ENCODE measurements at places on chromosomes 7 and 10.
A peak's percentile ranks its signal among the peaks of the same experiment; 100 is the strongest.

GRCh38 chr7:28520074-28521015 is 108.0 kb downstream of the CREB5 start:
- H3K27me3 ChIP-seq: no peaks in the 10 kb centered on the region
- H3K27ac ChIP-seq: no peak overlapping the region
- peak; percentile 54 for DNase-seq
- H3K4me3 ChIP-seq: no peak overlapping the region
- H3K4me1 ChIP-seq: no peaks in the 10 kb centered on the region

- no peak within 1 kb of the TSS for H3K27ac ChIP-seq
- peak within 1 kb of the TSS; percentile 46 for H3K4me3 ChIP-seq
- no peaks in the 10 kb centered on the region for H3K36me3 ChIP-seq
- H3K27me3 ChIP-seq: no peaks in the 10 kb centered on the region
- no peaks in the 10 kb centered on the region for H3K4me1 ChIP-seq
Measured at GRCh38 chr7:73623798-73624668, at the start of gene MLXIPL. TSS of gene MLXIPL (minus strand) at chr7:73624522. CDS start at chr7:73624492, 30 bp downstream.

GRCh38 chr7:112896026-112896601 is 105.9 kb upstream of the TMEM168 start:
- DNase-seq: no peak
- H3K4me1 ChIP-seq: no peaks in the 10 kb centered on the region
- H3K4me3 ChIP-seq: no peak overlapping the region
- no peak overlapping the region for H3K27ac ChIP-seq

DNA sequence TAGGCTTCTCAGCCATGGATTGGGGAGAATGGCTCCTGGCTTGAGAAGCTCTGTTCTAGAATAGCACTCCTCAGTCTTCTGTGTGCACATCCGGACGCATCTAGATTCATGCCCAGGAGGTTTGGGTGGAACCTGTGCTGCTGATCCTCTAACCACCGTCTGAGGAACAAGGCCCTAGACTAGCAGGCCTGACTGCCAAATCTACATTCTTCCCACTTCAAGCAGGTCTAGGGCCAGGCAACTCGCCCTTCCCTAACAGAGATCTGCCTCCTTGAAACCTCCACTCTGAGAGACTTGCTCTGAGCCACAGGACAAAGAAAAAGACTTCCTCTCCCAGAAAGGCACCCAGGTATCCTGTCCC is 61.6 kb downstream of the KCNMA1 start:
- no peak overlapping the region for H3K4me3 ChIP-seq
- no peaks in the 10 kb centered on the region for H3K36me3 ChIP-seq
- H3K4me1 ChIP-seq: no peaks in the 10 kb centered on the region
- no peaks in the 10 kb centered on the region for H3K27me3 ChIP-seq

GRCh38 chr10:122847782-122848604 is 2.3 kb upstream of the CUZD1 start:
- H3K4me3 ChIP-seq: no peak overlapping the region

GRCh38 chr7:26675143-26675887 is 189.1 kb downstream of the SKAP2 start:
- no peak for DNase-seq
- H3K36me3 ChIP-seq: no peaks in the 10 kb centered on the region
- H3K4me3 ChIP-seq: no peak overlapping the region
- no peaks in the 10 kb centered on the region for H3K27me3 ChIP-seq
- no peak overlapping the region for H3K27ac ChIP-seq

GRCh38 chr10:113341138-113341537 is 211.7 kb upstream of the HABP2 start:
- H3K36me3 ChIP-seq: no peaks in the 10 kb centered on the region
- no peak for DNase-seq
- no peak overlapping the region for H3K4me3 ChIP-seq
- no peaks in the 10 kb centered on the region for H3K27me3 ChIP-seq

DNA sequence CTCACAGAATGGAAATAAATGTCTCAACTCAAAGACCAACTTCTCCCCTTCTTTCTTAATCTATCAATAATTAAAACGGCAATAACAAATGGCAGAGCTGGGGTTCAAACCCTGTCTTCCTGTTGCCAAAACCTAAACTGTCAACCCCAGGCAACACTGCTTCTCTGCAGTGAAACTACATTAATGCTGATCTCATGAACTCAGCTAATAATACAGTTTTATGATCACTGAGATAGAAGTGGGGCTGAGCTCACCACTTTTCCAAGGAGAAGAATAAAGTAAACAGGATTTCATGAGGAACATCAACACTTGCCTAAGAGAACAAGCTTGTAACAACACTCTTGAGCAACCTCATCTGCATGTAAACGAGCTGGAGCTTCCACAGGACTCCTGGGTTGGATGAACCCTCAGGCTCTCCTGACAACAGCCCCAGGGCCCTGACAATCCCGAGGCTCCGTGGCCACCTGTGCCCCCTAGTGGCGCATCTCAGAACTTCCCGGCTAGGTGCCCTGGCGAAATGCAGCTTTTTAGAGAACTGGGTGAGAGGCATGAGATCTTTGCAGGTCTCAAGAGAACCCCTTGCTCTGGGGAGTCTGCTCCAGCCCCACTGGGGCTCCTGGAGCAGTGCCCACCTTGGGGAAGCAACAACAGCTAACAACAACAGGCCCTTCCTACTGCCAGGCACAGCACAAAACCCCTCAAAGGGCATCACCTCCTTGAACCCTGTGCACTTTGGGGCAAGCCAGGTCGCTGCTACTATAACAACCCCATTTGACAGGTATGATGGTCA is 169.3 kb downstream of the SH3PXD2A start:
- peak overlapping the region; percentile 45 for H3K27ac ChIP-seq
- no peaks in the 10 kb centered on the region for H3K36me3 ChIP-seq
- DNase-seq: peak; percentile 60
- no peaks in the 10 kb centered on the region for H3K4me1 ChIP-seq
- no peaks in the 10 kb centered on the region for H3K27me3 ChIP-seq
- no peak overlapping the region for H3K4me3 ChIP-seq

DNA sequence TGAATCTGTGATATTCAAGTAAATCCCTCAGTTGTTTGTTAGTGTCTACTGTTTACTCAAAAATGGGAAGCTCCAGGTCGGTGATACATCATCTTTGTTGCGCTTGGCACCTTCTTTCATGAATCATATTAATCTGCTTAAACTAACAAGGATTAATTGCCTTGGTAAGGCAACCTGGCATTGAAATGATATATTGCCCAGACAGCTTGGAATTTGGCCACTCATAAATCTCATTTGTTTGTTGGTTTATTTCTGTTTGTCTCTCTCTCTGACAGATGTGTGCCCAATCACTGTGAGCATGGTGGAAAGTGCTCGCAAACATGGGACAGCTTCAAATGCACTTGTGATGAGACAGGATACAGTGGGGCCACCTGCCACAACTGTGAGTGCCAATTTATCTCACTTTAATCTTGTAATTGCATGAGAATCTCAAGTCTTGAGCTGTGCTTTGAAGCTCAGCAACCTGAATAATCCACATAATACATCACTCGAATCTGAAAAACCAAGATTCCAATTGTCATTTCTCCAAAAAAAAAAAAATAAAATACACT is 1104.8 kb upstream of the C7orf33 start:
- no peak for DNase-seq
- no peaks in the 10 kb centered on the region for H3K36me3 ChIP-seq
- no peak overlapping the region for H3K27ac ChIP-seq
- no peaks in the 10 kb centered on the region for H3K4me1 ChIP-seq
- no peaks in the 10 kb centered on the region for H3K27me3 ChIP-seq

DNA sequence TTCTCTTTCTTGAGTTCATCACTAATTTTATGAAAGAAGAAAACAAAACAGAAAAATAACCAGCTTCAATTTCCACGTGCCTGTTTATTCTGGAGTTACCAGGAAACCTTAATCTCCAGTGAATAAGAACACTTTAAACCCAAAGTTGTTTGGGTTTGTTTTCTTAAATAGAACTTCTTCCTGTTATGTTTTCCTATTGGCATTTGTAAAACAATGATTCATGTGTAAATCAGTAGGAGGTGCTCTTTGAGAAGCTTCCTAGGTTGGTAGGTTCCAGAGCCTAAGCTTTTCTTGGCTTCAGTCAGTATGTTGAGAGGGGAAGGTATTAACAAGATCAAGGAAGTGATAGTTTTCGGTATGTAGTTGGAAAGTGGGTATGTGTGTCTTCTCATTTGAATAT is 119.0 kb downstream of the BICC1 start:
- H3K27ac ChIP-seq: no peak overlapping the region
- no peaks in the 10 kb centered on the region for H3K27me3 ChIP-seq
- DNase-seq: no peak
- H3K4me3 ChIP-seq: no peak overlapping the region
- H3K4me1 ChIP-seq: no peaks in the 10 kb centered on the region

- H3K4me3 ChIP-seq: no peak overlapping the region
- no peaks in the 10 kb centered on the region for H3K4me1 ChIP-seq
- H3K36me3 ChIP-seq: no peaks in the 10 kb centered on the region
- no peaks in the 10 kb centered on the region for H3K27me3 ChIP-seq
- H3K27ac ChIP-seq: no peak overlapping the region
- DNase-seq: no peak
Measured at GRCh38 chr10:62130948-62131347, 137.7 kb downstream of the RTKN2 start.

GRCh38 chr7:73904219-73905137 is 43.5 kb downstream of the TMEM270 start:
- no peak overlapping the region for H3K27ac ChIP-seq
- H3K36me3 ChIP-seq: no peaks in the 10 kb centered on the region
- no peaks in the 10 kb centered on the region for H3K4me1 ChIP-seq
- no peak for DNase-seq

DNA sequence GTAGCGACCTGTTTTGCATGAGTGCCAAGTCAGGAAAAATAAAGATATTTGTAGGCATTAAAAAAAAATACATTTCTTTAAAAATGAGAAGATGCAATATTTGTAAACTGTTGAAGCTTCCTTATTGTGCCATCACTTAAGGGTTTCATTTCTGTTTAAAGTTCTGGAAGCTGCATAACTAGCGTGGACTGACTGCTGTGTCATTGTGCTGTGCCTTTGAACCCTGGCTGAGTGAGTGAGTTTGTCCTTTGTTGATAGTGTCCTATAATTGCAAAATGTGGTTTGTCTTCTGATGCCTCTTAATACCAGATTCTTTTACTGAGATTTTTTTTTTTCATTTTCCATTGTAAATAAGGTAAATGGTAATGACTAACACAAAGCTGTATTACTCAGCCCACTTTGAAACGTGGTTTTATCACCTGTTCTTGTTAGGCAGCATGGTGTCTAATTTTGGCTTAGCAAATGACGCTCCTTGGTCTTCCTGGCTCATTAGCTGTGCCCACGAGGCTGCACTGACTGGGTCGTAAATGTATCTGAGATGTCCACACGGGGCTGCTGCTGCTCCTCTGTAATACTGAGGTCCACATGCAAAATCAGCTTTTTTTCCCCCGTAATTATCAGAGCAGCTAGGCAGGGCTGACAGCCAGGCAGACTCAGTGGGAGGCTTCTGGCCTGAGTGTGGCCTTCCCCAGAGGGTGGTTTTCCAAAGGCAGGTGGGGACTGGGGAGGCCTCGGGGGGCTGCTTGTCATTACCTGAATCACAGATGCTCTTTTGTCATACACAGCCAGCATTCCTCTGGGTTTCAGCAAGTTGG is 14.8 kb downstream of the ZSCAN25 start:
- no peaks in the 10 kb centered on the region for H3K27me3 ChIP-seq
- peak; percentile 50 for DNase-seq
- H3K36me3 ChIP-seq: peaks cover 5% of the 10 kb centered on the region
- no peak overlapping the region for H3K4me3 ChIP-seq

DNA sequence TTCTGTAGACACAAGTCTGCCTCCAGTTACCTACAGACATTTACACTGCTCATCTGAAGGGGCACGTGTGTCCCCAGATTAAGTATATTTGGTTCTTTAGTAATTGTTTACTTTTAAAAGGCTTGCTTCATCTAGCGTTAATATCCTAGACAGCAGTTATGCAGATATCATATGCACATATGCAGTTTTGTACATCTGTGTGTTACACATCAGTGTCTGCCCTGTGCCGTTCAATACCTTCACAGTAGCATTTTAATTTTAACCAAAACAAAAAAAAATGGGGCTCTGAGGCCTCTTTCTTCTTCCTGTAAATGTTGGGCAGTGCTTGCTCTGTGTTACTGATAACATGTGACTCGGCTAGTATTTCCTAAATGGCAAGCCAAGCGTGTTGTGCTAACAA is 331.4 kb upstream of the MGMT start:
- no peak overlapping the region for H3K27ac ChIP-seq
- no peaks in the 10 kb centered on the region for H3K27me3 ChIP-seq
- no peak overlapping the region for H3K4me3 ChIP-seq
- H3K36me3 ChIP-seq: no peaks in the 10 kb centered on the region
- H3K4me1 ChIP-seq: no peaks in the 10 kb centered on the region
- no peak for DNase-seq

- no peak for DNase-seq
- H3K4me1 ChIP-seq: no peaks in the 10 kb centered on the region
- no peak overlapping the region for H3K4me3 ChIP-seq
- H3K36me3 ChIP-seq: no peaks in the 10 kb centered on the region
- no peaks in the 10 kb centered on the region for H3K27me3 ChIP-seq
- H3K27ac ChIP-seq: no peak overlapping the region
Measured at GRCh38 chr7:91618776-91619765, 261.4 kb downstream of the MTERF1 start.

DNA sequence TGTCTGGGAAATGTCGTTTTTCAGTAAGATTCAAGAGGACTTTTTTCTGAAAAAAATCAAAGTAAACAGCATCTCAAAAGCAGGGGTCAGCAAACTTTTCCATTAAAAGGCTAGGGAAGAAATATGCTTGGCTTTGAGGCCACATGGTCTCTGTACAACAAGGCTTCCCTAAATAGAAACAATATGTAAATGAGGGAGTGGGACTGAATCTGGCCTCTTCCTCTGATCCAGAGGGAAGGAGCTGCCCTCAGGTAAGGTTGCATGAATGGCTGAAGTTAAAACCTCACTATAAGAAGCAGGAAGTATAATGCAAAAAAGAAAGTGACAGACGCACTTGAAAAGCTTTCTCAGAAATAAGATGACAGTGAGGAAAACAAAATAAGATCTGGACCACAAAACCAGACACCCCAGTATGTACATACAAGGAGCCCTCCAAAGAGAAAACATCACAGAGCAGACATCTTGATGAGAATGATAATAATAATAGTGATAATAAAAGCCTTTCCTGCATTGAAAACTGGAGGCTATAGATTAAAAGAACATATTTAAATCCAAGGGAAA is 115.2 kb downstream of the PLXNA4 start:
- no peak overlapping the region for H3K4me3 ChIP-seq
- H3K27me3 ChIP-seq: no peaks in the 10 kb centered on the region
- H3K27ac ChIP-seq: no peak overlapping the region
- no peak for DNase-seq
- H3K4me1 ChIP-seq: no peaks in the 10 kb centered on the region

DNA sequence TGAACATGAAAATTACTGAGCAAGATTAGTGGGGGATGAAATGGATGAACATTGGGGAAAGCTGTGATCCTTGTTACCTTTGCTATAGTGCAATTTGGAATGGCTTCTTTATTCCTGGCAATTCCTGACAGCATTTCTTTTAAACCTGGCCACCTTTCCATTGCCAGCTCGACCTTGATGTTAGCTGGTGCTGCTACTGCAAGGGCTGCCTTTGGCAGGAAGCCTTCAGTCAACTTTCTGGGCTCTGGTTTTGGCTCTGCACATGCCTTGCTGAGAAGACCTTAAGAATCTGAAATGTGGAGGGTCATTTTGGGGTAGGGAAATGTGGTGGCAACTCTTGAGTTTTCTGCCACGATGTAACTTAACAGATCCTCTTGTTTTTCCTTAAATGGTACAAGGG is 64.7 kb downstream of the KAT6B start:
- no peak overlapping the region for H3K27ac ChIP-seq
- DNase-seq: no peak
- no peak overlapping the region for H3K4me3 ChIP-seq

- H3K27me3 ChIP-seq: no peaks in the 10 kb centered on the region
- peak; percentile 10 for DNase-seq
- H3K36me3 ChIP-seq: no peaks in the 10 kb centered on the region
Measured at GRCh38 chr10:85661123-85661522, 705.5 kb downstream of the GRID1 start.
